Activated effector memory CD4-positive, alpha-beta T cell treated with anti-CD3 and anti-CD28 coated beads, Interleukin-2, amount 50 U/mL, for 16 hours (primary cell): ENCODE measurements at places on chromosomes 11 and 22.
A peak's percentile ranks its signal among the peaks of the same experiment; 100 is the strongest.

DNA sequence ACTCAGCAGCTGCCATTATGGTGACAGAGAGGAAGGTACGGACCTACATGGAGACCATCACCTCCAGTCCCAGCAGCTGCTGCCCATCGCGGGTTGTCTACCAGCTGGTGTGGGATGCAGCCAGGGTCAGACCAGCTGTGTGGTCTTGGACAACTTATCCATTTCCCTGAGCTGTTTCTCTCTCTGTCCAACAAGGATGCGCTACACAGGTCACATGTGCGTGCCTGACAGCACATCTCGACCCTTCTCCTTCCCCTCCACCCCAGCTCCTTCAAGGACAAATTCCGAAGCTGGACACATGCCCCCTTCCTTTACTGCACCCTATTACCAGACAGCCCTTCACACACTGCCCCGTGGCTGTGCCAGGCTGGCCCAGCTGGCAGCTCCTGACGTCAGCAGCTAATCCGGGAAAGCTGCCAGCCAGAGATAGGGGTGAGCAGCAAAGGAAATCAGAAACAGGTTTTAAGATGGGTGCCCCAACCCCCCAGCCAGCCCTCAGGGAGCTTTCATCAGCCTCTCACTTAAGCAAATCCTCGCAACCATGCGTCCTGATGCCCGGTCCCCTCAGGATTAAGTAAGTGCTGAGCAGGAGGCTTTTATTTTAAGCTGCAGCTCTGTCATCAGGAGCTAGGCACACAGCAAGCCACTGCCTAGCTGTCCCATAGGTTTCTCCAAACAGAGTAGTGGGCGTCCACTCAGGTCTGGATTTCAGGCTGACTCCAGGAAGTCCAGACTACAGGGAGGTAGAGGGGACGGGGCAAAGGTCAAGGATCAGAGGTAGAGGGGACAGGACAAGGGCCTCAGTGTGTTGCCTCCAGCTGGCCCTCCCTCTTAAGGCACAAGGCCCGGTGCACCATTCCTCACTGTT lies 20.3 kb downstream of the TEF start:
- no peak for DNase-seq

DNA sequence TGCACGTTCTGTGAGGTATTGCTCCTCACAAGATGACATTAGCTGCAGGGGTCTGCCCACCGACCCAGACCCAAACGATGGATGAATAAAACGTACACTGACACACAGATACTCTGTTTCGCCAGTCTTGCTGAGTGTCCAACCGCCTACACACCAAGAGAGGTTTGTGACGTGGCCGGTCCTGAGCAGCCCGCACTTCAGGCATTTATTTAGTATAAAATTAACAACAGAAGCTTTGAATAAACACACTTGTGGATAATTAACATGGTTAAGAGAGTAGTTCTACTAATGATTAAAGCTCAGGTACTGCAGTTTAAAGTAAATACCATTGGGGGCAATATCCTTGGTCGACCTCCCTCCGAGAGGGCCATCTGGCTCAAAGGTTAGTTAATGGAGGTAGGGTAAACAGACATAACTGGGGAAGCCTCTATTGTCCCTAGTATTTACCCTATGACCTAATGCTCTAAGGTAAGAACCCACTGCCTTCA lies 75.7 kb downstream of the CCDC83 start:
- no peak for DNase-seq

GRCh38 chr22:49532869-49533802 lies 294.5 kb downstream of the BRD1 start:
- no peak for DNase-seq

DNA sequence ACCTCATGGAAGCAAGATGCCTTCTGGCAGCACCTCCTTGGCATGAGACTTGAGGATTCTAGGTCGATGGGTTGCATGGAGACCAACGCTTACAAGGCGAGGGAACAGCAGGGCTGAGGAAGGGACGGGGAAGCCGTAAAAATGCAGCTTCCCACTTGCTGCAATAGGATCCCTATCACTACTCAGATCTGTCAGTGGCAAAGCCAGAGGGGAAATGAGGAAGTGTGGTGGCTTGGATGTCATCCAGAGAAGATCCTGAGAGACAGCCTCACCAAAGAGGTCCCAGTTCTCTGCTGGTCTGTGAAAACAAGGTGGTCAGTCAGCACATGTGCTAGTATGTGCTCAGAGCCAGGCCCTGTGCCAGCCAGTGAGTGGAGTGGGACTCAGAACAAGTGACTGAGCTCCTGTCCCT lies 22.2 kb downstream of the CYB5R2 start:
- DNase-seq: no peak

- no peak for DNase-seq
Observed at GRCh38 chr22:50705851-50706351, 32.1 kb upstream of the ACR start.

GRCh38 chr11:68925611-68926010 lies 21.9 kb downstream of the IGHMBP2 start:
- no peak for DNase-seq

DNA sequence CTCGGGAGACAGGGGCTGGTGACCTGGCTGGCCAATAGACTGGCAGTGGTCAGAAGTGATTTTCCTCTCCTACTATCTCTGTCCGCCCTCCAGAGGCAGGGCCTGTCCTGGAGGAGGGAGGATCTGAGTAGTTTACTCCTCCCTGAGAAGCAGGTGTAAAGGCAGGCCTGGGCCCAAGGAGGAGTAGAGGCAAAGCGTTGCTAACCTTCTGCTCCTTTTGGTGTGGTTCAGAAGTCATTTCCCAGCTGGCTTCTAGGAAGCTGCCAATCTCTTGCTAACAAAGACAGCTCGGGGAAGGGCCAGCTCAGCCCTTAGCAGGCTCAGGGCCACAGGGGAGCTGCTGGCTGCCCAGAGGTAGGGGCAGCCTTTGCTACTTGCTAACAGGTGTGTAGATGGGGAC lies 151.1 kb upstream of the NECTIN1 start:
- DNase-seq: no peak

GRCh38 chr11:2801711-2802388 lies 83.7 kb downstream of the CDKN1C start:
- no peak for DNase-seq

DNA sequence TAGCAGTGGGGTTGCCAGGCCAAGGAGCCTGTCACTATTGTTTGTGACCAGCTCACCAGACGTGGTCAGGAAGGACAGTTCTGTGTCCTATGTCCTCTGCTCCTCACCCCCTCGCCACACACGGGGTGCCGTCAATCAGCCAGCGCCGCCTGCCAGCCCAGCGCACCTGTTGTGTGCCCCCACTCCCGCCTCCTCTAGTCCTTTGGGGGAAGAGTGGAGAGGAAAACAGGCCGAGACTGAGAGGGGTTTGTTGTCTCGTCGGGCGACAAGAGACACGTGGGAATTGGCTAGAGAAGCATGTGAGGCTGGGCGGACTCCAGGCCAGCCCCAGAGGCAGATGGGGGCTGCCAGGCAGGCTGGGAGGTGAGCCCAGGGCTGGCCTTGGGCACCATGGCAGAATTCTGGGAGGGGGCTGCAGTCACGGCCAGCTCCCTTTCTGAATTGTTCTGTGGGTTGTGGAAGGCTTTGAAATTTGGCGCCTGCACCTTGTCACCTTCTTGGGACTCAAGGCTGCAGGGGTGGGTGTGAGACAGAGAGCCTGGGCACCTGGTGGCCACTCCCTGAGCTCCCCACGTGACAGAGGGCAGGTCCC lies 3.1 kb upstream of the KCNQ1OT1 start:
- peak; percentile 54 for DNase-seq

- DNase-seq: no peak
Observed at GRCh38 chr11:115067900-115068530, 389.7 kb downstream of the NXPE2 start.

DNA sequence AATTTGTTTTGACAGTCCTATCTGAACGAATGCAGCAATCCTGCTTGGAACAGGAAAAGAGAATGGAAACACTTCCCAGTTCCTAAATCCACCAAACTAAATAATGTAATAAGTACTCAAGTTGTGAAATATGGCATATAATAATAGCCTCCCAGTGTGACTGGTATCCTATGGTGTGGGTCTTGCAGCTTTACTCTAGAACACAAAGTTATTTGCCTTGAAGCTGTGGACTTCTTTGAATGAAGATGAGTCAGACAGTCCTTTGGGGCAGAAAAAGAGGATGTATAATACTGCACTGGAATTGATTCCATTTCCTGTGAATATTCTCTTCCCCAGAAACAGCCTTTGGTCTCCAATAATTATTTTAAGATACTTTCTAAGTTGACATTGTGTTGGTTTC lies 887.0 kb downstream of the KCNA4 start:
- DNase-seq: no peak

DNA sequence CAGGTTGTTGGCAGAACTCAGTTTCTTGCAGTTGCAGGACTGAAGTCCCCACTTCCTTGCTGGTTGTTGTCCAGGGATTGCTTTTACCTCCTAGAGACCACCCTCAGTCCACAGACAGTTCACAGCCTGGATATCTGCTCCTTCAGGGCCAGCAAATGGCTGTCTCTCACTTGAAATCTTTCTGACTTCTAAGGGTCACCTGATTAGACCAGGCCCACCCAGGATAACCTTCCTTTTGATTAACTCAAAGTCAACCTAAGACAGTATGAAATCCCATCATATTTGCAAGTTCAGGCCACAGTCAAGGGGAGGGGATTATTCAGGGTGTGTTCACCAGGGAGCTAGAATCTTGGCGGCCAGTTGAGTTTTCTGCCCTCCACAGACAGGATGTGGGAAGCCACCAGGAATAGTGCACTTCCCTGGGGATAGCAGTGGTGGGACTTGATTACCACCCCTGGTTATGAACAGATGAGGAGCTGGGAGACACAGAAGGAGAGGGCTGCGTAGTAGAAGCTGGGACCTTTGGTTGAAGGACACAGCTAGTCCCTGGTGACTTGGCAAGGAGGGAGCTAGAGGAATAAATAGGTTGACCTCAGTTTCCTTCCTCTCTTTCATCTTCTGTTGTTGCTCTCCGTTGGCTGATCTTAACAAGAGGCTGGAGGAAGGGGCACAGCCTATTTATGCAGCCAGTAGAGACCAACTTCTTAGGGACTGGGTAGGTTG lies 33.4 kb downstream of the MIAT start:
- DNase-seq: no peak

DNA sequence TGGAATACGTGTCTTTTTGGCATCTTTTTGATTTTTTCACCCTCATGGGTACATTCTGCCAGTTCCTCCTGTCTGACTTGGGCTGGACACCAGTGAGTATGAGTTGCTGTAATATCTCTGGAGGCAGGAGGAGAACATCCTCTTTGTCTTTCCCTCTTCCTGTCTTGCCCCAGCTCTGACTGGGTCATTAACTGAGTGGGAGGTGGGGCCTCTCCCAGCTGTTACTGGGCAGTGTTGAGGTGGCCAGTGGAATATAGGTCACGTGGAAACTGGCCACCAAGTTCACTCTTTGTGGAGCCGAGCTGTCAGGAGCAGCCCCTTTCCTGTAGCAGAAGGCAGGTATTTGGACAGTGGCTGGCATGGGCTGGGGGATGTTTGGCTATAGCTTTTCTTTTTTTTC lies 2.2 kb downstream of the GLB1L2 start:
- DNase-seq: no peak

GRCh38 chr11:2529173-2529572 lies 84.4 kb downstream of the KCNQ1 start:
- peak; percentile 39 for DNase-seq

GRCh38 chr22:19424186-19424500 lies 7.4 kb downstream of the HIRA start:
- no peak for DNase-seq

DNA sequence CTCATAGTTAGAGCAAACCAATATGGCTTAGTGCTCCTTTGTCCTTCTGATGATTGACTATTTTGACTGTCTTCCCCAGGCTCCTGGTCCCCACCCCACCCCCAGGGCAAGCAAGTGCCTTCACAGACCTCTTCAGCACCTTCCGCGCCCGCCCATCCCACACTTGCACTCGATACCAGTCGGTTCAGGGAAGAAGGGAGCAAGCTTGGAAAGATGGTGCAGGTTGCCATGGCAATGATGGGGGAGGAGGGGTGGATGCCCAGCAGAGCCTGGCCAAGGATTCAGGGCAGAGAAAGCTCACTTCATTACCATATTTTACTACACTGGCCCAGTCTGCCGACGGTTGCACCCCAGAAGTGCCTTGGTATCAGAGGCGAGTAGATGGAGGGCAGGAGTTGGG lies 2.2 kb downstream of the TMEM132A start:
- DNase-seq: no peak

GRCh38 chr22:18935889-18936529 lies at the start of gene PRODH:
TSS of gene PRODH (minus strand) at chr22:18936293. CDS start at chr22:18936287, 6 bp downstream.
- DNase-seq: no peak

DNA sequence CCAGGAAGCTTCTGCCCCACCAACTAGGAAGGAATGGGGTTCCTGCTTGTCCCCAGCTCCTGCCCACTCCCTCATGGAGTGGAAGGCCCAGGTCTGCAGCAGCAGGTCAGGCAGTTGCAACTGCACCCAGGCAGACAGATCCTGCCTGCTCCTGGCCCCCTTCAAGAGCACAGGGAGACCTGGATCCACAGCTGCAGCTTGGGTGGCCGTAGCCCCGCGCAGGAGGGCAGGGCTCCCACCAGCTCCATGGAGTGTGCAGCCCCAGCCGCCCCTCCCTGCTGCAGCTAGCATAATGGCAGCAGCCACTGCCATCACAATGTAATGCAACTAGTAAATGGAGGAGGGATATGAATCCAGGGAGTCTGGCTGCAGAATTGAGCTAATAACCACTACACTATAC lies 187.5 kb upstream of the PLET1 start:
- no peak for DNase-seq

DNA sequence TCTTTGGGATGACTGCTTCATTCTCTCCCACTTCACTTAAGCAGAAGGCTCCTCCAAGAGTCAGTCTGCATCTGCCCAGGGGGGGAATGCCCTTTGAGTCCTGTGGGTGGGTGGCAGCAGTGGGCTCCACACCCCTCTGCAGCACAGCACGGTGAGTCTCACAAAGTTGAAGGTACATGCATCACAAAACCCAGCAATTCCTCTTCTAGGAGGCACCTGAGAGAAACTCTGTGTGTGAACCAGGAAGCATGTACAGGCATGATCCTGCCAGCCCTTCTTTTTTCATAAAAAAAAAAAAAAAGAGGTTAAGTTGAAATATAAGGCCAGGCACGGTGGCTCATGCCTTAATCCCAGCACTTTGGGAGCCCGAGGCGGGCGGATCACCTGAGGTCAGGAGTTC lies 87.2 kb downstream of the MYO18B start:
- DNase-seq: no peak

- no peak for DNase-seq
Observed at GRCh38 chr11:87290304-87290922, 252.7 kb downstream of the TMEM135 start.

- DNase-seq: no peak
Observed at GRCh38 chr11:77106321-77106720, 3.7 kb downstream of the OMP start.
